Type B pancreatic cell (in vitro differentiated cells): ENCODE measurements at places on chromosomes 13 and 19. TPM values are rescaled to one million over a fixed set of nuclear protein-coding genes. Genes with fewer than 3 reads are reported as not detected.

TMC4 gene
- total RNA-seq: 24.2 and 42.1 TPM in 2 replicates

MATK gene
- total RNA-seq: 1.6 and 1.7 TPM in 2 replicates

SYNE4 gene
- total RNA-seq: 8.7 and 14.5 TPM in 2 replicates

TMEM91 gene
- 2.0 and 8.1 TPM in 2 replicates for total RNA-seq

TNNT1 gene
- total RNA-seq: 27.6 and 83.1 TPM in 2 replicates

MYDGF gene
- 57.5 and 63.7 TPM in 2 replicates for total RNA-seq

ONECUT3 gene
- 0.94 and 5.9 TPM in 2 replicates for total RNA-seq

PEX11G gene
- 4.8 and 5.7 TPM in 2 replicates for total RNA-seq

UBE2L5 gene
- not detected in 2 replicates for total RNA-seq

IGFLR1 gene
- total RNA-seq: 1.5 and 3.8 TPM in 2 replicates

CALM3 gene
- total RNA-seq: 315 and 335 TPM in 2 replicates

FPR2 gene
- not detected in 2 replicates for total RNA-seq

ZNF606 gene
- 28.1 and 39.1 TPM in 2 replicates for total RNA-seq

C19orf73 gene
- total RNA-seq: 2.3 and 2.6 TPM in 2 replicates

RASA3 gene
- 1.9 and 9.3 TPM in 2 replicates for total RNA-seq

TMEM238 gene
- 8.1 and 14.0 TPM in 2 replicates for total RNA-seq
